ENCODE measurements at places on chromosomes 1 and 21.

DNA sequence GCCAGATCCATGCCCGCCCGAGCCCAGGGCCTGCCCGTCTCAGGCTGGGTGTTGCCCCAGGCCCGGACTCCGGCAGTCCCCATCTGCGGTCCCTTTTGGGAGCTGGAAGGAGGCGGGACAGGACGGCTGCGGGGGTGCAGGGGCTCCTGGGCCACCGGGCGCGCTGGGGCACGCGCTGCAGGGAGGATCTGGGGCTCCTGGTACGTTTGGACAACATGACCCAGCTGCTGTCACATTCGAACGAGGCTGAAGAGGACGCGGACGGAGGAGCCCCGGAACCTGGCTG is 6.6 kb upstream of the CALML6 start:
- DNase-seq = no peak

DNA sequence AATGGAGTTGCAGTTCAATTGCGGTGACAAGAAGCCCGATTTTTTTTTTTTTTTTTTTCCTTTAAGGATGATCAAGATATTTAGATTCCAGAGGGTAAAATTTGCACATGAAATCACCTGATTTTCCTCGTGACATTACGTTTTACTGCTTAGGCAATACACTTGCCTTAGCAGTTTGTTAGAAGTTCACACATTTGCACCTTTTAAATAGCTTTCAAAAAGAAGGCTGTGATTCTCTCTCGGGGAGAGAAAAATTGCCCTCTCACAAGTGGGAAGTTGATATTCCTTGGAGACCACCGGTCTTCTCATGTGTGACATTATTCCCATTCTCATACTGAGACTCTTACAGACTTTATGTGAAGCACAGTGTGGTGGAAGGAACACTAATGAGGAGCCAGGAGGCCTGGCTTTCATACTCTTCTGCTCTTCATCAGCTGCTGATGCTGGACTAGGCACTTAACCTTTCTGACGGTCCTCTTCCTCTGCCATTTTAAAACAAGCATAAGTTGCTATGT is 69.8 kb upstream of the HSPA13 start:
- DNase-seq = no peak

- no peak for DNase-seq
Observed at GRCh38 chr1:21855257-21856096, 43.4 kb downstream of the LDLRAD2 start.

DNA sequence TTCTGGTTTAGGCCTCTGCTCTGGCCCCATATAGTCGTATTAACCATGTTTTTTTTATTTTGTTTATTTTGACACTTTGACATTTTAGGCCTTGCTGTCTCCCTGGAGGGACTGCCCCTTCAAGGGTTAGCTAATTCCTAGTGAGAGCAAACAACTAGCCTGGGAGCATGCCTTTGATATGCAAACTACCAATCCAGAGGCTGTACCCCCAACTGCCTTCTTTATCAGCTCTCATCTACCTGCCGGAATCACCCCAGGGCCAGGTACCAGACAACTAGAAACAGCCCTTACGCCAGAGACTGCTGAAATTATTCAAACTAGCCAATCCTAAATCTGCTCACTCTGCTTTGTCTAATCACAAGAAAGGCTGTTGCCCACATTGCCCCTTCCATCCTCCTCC is 13.0 kb upstream of the ST6GALNAC5 start:
- no peak for DNase-seq

DNA sequence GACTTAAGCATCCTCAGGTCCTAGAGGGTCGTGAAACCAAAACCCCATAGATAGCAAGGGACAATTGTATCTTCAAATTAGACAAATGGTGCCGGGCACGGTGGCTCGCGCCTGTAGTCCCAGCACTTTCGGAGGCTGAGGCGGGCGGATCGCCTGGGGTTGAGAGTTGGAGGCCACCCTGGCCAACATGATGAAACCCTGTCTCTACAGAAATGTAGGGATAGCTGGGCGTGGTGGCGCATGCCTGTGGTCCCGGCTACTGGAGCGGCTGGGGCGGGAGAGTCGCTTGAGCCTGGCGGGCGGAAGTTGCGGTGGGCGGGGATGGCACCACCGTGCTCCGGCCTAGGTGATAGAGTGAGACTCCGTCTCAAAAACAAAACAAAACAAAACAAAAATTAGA is 780.6 kb downstream of the BRINP3 start:
- DNase-seq = no peak
